ENCODE measurements at places on chromosomes 2 and 18. TPM values are rescaled to one million over a fixed set of nuclear protein-coding genes. Genes with fewer than 3 reads are reported as not detected.

The RGPD6 gene
- total RNA-seq: 54.8 TPM

The MRO gene
- not detected for total RNA-seq

GRCh38 chr18:48985161-48985560 is 34.4 kb upstream of the SMAD7 start:
- H3K36me3 ChIP-seq: no peaks in the 10 kb centered on the region
- no peak overlapping the region for H3K4me3 ChIP-seq
- no peak for DNase-seq
- no peaks in the 10 kb centered on the region for H3K4me1 ChIP-seq
- H3K27ac ChIP-seq: no peak overlapping the region
- no peaks in the 10 kb centered on the region for H3K27me3 ChIP-seq

DNA sequence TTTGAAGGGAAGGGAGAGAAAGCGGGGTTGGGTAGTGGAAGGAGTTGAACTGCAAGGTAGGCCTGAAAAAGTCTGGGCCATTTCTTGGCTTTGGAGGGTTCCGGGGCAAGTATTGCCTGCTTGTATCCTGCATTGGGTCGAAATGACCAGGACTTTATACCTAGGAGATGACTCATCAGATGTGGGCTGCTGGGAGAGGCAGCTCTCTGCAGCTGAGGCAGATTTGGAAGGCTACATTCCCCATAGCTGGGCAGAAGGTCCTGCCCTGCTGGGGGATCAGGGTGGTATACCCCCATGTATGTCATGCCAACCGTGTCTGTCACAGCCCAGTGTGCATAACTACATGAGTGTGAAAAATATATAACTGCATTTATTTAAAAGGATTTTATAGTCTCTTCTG is 171.8 kb upstream of the SPRED2 start:
- H3K36me3 ChIP-seq: no peaks in the 10 kb centered on the region
- H3K4me3 ChIP-seq: no peak overlapping the region
- no peak for DNase-seq

The MAB21L4 gene
- not detected for total RNA-seq

DNA sequence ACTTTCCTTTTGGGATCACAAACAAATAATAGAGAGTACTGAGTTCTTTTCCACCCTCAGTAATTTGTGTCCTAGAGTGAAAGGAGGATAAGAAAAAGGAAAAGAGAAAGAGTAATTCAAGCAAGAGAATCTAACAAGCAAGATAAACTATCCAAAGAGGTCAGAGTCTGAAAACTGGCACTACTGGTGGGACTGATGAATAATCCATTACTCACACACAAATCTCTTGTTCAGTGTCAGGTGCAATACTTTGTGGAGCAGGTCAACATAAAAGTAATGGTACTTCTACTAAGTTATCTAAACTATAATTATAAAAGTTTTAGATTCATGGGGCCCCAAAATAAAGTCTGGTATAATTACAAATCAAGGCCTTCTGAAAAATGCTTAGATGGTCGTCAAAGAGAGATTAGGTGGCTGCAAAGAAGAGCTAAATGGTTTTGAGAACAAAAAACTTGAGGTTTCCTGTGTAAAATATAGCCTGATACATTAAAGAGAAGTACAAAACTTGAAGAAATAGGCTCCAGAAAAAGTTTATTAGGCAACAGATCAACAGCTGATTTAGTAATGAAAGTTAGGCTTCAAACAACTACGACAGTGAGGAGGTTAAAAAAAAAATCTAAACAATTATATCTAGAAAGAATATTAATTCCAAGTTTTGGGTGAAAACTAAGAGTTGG is 109.4 kb downstream of the BAZ2B start:
- no peaks in the 10 kb centered on the region for H3K36me3 ChIP-seq
- DNase-seq: no peak
- H3K4me3 ChIP-seq: no peak overlapping the region
- no peaks in the 10 kb centered on the region for H3K27me3 ChIP-seq
- H3K27ac ChIP-seq: no peak overlapping the region
- H3K4me1 ChIP-seq: no peaks in the 10 kb centered on the region

GRCh38 chr2:226410247-226410835 is 389.3 kb downstream of the IRS1 start:
- H3K27me3 ChIP-seq: no peaks in the 10 kb centered on the region
- H3K4me3 ChIP-seq: no peak overlapping the region
- H3K36me3 ChIP-seq: no peaks in the 10 kb centered on the region
- no peak overlapping the region for H3K27ac ChIP-seq

- H3K36me3 ChIP-seq: no peaks in the 10 kb centered on the region
- H3K27ac ChIP-seq: no peak overlapping the region
- no peaks in the 10 kb centered on the region for H3K4me1 ChIP-seq
- H3K4me3 ChIP-seq: no peak overlapping the region
Measured at GRCh38 chr2:123518367-123518766, 506.7 kb upstream of the CNTNAP5 start.
